Nephron progenitor cell (in vitro differentiated cells): ENCODE measurements at places on chromosomes 11 and 22.

GRCh38 chr11:128483211-128483788 is 104.1 kb downstream of the ETS1 start:
- DNase-seq: no peak
- H3K27ac ChIP-seq: no peak overlapping the region
- peaks cover 89% of the 10 kb centered on the region for H3K36me3 ChIP-seq
- no peak overlapping the region for H3K4me3 ChIP-seq
- no peaks in the 10 kb centered on the region for H3K4me1 ChIP-seq
- peaks cover 6% of the 10 kb centered on the region for H3K27me3 ChIP-seq

- no peak for DNase-seq
- H3K36me3 ChIP-seq: no peaks in the 10 kb centered on the region
- no peak overlapping the region for H3K4me3 ChIP-seq
- peaks cover 4% of the 10 kb centered on the region for H3K27me3 ChIP-seq
- H3K27ac ChIP-seq: no peak overlapping the region
Measured at GRCh38 chr11:13043912-13044628, 35.0 kb downstream of the RASSF10 start.

DNA sequence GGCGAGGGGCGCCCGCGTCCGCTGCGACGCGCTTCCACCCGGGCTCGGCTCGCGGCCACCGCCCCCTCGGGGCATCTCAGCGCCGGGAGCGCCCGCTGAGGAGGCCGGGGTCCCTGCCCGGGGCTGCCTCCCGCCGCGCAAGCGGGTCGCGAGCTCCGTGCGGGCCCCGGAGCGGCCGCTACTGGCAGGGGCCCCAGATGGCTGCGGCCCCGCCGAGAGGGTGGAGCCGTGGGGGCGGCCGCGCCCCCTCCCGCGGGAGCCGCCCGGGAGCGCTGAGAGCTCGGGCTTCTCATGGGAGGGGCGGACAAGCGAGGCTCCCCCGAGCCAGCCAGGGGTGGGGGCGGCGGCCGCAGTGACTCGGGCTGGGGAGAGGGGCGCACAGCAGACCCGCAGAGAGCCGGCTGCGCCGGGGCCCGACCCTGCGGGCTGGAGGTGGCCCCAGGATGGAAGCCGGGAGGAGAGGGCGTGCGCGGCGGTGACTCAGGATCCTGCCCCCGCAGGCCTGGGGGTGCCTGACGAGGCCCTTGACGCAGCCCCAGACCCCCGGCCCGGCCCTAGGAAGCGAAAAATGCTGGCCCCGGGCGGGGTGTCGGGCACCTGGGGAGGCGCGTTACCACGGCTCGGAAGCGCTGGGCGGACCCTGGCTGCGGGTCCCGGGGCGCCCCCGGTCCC is 603 bp upstream of the ZFTA start:
- H3K36me3 ChIP-seq: no peaks in the 10 kb centered on the region
- H3K27me3 ChIP-seq: peaks cover 38% of the 10 kb centered on the region
- H3K27ac ChIP-seq: no peak overlapping the region
- H3K4me3 ChIP-seq: no peak overlapping the region

DNA sequence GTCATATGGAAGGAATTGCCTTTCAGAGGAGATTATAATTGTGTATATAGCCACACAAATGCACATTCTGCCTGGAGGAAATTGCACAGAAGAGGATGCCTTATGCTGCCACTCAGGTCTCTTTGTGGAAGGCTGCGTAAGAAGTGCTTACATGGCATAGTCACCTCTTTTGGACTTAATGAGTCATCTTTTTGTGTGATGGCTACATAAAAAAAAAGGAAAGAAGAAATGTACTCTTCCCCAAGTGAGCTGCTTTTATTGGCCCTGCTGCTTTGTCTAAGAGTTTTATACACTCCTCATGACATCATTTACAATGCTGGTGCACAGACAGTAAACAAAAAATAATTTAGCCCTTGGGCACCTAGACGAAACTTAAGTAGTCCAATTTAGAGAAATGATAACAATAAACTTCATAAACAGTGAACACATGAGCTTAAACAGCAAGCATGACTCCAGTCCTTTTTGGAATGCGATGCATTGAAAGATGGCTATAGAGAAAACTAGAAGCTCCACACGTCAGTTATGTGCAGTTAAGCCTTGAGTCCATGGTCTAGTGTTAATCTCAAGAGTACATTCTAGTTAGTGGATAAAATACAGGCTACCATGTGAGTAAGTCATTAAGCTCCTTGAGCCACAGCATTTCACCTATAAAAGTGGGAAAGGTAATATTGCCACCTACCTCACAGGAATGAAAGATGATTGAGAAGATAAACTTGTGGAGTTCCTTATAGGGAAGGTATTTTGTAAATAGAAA is 12.0 kb downstream of the CSTPP1 start:
- peaks cover 3% of the 10 kb centered on the region for H3K27me3 ChIP-seq
- peaks cover 21% of the 10 kb centered on the region for H3K36me3 ChIP-seq
- DNase-seq: no peak
- H3K4me1 ChIP-seq: peaks cover 42% of the 10 kb centered on the region

- no peak within 1 kb of the TSS for H3K4me3 ChIP-seq
- H3K27me3 ChIP-seq: no peaks in the 10 kb centered on the region
Measured at GRCh38 chr11:108222574-108223347, at the start of the genes ATM and NPAT. Gene ATM, plus strand, starts transcription at chr11:108223067. Its CDS starts 4,558 bp downstream, at chr11:108227625. Gene NPAT, minus strand, starts transcription at chr11:108222638. Its CDS starts 102 bp downstream, at chr11:108222536.

- H3K27me3 ChIP-seq: peaks cover 17% of the 10 kb centered on the region
- H3K27ac ChIP-seq: no peak overlapping the region
- peaks cover 12% of the 10 kb centered on the region for H3K4me1 ChIP-seq
- DNase-seq: no peak
Measured at GRCh38 chr11:69884751-69885150, 65.5 kb upstream of the FGF3 start.

GRCh38 chr22:19981961-19982920 is 34.4 kb downstream of the ARVCF start:
- H3K4me1 ChIP-seq: peaks cover 21% of the 10 kb centered on the region
- no peaks in the 10 kb centered on the region for H3K36me3 ChIP-seq
- no peak for DNase-seq
- H3K27me3 ChIP-seq: no peaks in the 10 kb centered on the region

- no peak overlapping the region for H3K4me3 ChIP-seq
- no peak for DNase-seq
- peaks cover 5% of the 10 kb centered on the region for H3K27me3 ChIP-seq
- no peaks in the 10 kb centered on the region for H3K36me3 ChIP-seq
Measured at GRCh38 chr11:127966821-127967220, 620.5 kb downstream of the ETS1 start.

DNA sequence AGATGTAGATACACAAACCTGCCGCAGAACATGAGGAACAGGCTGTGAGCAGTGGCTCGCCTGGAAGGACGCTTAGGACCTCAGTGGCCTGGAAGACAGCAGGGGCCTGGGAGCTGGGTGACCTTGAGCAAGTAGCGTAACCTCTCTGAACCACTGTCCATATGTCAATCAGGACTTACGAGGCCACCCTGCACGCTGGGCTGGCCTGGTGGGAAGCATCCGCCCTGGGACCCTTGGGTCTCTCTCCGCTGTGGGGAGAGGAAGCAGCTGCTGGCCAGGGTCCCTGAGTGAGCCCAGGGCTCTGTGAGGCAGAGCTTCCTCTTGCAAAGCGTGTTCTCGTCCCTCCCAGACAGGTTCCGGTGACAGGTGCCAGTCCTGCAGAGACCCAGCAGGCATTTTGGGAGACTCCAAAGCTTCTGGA is 14.0 kb upstream of the EHD1 start:
- H3K36me3 ChIP-seq: peaks cover 5% of the 10 kb centered on the region
- H3K4me3 ChIP-seq: no peak overlapping the region
- H3K4me1 ChIP-seq: peaks cover 43% of the 10 kb centered on the region

DNA sequence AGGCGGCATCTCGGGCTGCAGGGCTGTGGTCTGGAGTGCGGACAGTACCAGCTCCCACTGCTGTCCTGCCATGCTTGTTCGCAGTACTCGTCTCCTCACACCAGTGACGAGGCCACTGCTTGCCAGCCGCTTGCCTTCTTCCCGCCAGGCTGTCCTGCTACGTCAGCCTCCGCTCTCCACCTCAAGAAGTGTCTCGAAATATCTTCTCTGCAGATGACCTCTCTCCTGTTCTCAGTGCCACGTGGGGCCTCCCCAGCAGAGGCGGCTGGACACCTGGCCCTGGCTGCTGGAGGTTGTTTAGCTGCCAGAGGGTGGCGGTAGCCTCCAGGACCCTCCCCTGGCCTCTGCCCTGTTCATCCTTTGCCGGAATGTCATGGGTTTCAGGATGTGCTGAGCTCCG is 3.1 kb upstream of the CCDC188 start:
- no peak overlapping the region for H3K4me3 ChIP-seq
- peaks cover 8% of the 10 kb centered on the region for H3K27me3 ChIP-seq
- no peak overlapping the region for H3K27ac ChIP-seq
- H3K36me3 ChIP-seq: no peaks in the 10 kb centered on the region

GRCh38 chr11:16778876-16779275 is 40.4 kb downstream of the C11orf58 start:
- no peaks in the 10 kb centered on the region for H3K36me3 ChIP-seq
- peaks cover 37% of the 10 kb centered on the region for H3K4me1 ChIP-seq
- no peak for DNase-seq
- no peak overlapping the region for H3K27ac ChIP-seq
- H3K4me3 ChIP-seq: no peak overlapping the region

GRCh38 chr11:19419021-19419750 is 178.4 kb upstream of the E2F8 start:
- no peaks in the 10 kb centered on the region for H3K36me3 ChIP-seq
- peaks cover 20% of the 10 kb centered on the region for H3K4me1 ChIP-seq
- no peak overlapping the region for H3K4me3 ChIP-seq
- peaks cover 10% of the 10 kb centered on the region for H3K27me3 ChIP-seq
- DNase-seq: no peak

DNA sequence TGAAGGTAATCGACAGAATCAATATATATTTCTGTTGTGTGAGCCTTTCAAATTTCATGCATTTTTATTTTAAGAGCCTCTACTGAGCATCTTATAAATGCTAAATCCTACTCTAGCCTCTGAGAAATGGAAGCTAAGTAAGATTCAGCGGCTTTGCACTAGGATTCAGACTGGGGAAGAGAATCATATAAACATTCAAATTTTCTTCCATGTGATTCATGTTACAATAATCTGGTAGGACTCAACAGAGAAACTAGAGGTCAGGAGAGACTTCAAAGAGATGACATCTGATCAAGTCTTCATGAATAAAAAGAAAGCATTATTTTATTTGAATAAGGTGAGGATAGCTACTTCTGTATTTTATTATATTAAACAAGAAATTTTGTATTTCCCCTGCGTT is 538.9 kb downstream of the DLG2 start:
- no peak for DNase-seq
- no peaks in the 10 kb centered on the region for H3K4me1 ChIP-seq
- peaks cover 3% of the 10 kb centered on the region for H3K27me3 ChIP-seq
- H3K36me3 ChIP-seq: no peaks in the 10 kb centered on the region
- H3K4me3 ChIP-seq: no peak overlapping the region

DNA sequence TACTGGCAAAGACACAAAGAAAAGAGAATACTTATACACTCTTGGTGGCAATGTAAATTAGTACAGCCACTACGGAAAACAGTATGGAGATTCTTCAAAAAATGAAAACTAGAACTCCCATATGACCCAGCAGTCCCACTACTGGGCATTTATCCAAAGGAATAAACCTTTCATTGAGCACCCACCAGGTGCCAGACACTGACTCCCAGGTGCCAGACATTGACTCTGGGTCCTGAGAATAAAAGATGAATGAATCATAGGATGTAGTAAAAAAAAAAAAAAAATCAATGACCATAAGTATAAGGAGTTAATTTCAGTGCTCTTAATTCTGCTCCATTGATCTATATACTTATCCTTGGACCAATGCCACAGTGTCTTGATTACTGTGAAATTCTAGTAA is 28.2 kb downstream of the HEPHL1 start:
- no peak overlapping the region for H3K27ac ChIP-seq
- H3K27me3 ChIP-seq: no peaks in the 10 kb centered on the region
- no peak for DNase-seq
- H3K4me3 ChIP-seq: no peak overlapping the region
- H3K4me1 ChIP-seq: no peaks in the 10 kb centered on the region
- H3K36me3 ChIP-seq: no peaks in the 10 kb centered on the region

DNA sequence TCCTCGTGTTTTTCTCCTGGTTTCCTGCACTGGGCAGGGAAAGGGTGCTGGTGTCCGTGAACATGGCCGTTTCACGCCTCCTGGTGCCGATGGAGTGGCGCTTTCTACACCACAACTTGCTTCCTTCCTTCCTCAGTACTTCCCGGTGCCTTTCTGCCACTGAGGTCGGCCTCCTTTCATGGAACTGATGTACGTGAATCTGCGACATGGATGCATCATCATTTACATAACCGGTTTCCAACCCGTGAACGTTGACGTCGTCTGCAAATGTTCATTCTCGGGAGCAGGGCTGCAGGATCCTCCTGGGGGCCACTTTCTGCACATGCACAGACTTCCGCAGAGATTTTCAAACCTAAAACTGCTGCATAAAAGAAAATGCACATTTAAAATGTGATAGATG is 474.4 kb downstream of the BRD1 start:
- peak overlapping the region; percentile 50 for H3K27ac ChIP-seq
- H3K36me3 ChIP-seq: no peaks in the 10 kb centered on the region
- peaks cover 8% of the 10 kb centered on the region for H3K4me1 ChIP-seq
- H3K27me3 ChIP-seq: peaks cover 25% of the 10 kb centered on the region

DNA sequence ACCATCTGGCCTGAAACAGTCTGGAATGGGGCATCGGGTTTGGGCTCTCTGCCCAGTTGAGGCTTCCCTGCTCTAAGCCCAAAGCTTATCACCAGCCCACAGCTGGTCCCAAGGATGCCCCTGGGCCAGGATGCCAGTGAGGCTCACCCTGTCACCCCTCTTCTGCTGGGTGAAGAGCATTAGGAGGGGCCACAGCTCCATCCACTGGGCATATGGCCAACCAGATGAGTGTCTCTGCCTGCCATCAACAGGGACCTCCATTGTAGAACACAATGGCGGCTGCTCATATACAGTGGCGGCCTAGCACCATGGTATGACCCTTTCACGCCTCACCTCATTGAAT is 5.6 kb downstream of the CHST1 start:
- H3K27me3 ChIP-seq: peaks cover 64% of the 10 kb centered on the region
- no peak overlapping the region for H3K27ac ChIP-seq
- H3K4me3 ChIP-seq: no peak overlapping the region
- H3K4me1 ChIP-seq: peaks cover 42% of the 10 kb centered on the region
- H3K36me3 ChIP-seq: no peaks in the 10 kb centered on the region
- DNase-seq: no peak

DNA sequence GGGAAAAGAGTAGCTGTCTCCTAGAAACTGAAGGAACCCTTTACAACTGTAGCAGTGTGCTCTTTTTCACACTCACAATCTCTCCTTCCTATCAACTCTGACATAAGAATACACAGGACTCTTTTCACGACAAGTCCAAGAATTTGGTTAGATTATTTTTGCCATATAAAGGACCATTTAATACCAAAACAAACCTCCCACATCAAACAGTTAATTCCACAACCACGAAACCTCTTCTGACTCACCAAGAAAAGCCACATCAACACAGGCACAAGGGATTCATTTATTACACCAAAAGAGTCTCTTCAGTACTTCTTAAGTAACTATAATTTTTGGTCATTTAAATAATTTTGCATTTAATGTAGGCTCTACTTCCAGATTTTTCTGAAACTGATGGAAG is 222.6 kb upstream of the PITPNB start:
- DNase-seq: no peak
- no peak overlapping the region for H3K4me3 ChIP-seq
- no peaks in the 10 kb centered on the region for H3K27me3 ChIP-seq
- peaks cover 83% of the 10 kb centered on the region for H3K4me1 ChIP-seq
- peak overlapping the region; percentile 30 for H3K27ac ChIP-seq

- H3K36me3 ChIP-seq: no peaks in the 10 kb centered on the region
- H3K27ac ChIP-seq: no peak overlapping the region
- no peak overlapping the region for H3K4me3 ChIP-seq
- H3K27me3 ChIP-seq: peaks cover 61% of the 10 kb centered on the region
- H3K4me1 ChIP-seq: peaks cover 19% of the 10 kb centered on the region
Measured at GRCh38 chr22:42388130-42388797, 43.9 kb downstream of the NFAM1 start.
